ENCODE measurements at places on chromosomes 6 and 20.

GRCh38 chr6:6661684-6662083 lies 73.2 kb downstream of the LY86 start:
- no peak for DNase-seq

GRCh38 chr6:12605888-12606345 lies 110.7 kb upstream of the PHACTR1 start:
- peak; percentile 59 for DNase-seq

- DNase-seq = no peak
Observed at GRCh38 chr6:91328241-91328640, 741.4 kb upstream of the MAP3K7 start.

GRCh38 chr6:127938701-127939100 lies 37.8 kb upstream of the THEMIS start:
- peak; percentile 22 for DNase-seq

- DNase-seq = no peak
Observed at GRCh38 chr20:23227976-23228375, 122.6 kb upstream of the NXT1 start.

DNA sequence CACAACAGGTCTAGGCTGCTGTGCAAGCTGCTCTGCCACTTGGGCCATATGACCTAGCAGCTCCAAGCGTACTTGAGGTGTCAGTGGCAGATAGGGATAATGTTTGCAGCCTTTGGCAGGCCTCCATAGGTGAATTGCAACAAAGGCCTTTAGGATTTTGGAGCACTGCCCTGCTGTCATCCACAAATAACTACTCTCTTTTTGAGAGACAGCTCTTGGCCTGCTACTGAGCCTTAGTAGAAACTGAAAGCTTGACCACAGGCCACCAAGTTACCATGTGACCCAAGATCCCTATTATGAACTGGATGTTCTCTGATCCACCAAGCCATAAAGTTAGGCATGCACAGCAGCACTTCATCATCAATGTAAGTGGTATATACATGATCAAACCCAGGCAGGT lies 29.9 kb downstream of the FBXO30 start:
- no peak for DNase-seq

GRCh38 chr6:124792386-124792785 lies 169.9 kb upstream of the RNF217 start:
- DNase-seq = no peak

DNA sequence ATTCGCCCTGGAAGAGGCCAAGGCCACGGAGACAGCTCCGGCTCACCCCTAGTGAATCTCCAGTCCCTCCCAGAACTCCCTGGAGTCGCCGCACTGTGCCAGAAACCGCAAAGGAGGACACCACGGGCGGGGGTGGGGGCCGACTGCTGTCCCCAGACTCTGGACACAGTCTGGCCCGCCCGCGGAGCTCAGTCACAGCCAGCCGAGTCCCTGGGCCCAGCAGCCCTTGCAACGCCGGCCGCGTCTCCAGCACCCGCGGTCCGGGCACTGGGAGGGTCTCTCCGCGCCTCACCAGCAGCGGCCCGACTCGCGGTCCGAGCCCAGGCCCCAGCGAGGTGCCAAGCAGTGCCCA lies 518 bp downstream of the PEX6 start:
- DNase-seq = no peak

- no peak for DNase-seq
Observed at GRCh38 chr6:53035549-53036213, 29.5 kb upstream of the FBXO9 start.

DNA sequence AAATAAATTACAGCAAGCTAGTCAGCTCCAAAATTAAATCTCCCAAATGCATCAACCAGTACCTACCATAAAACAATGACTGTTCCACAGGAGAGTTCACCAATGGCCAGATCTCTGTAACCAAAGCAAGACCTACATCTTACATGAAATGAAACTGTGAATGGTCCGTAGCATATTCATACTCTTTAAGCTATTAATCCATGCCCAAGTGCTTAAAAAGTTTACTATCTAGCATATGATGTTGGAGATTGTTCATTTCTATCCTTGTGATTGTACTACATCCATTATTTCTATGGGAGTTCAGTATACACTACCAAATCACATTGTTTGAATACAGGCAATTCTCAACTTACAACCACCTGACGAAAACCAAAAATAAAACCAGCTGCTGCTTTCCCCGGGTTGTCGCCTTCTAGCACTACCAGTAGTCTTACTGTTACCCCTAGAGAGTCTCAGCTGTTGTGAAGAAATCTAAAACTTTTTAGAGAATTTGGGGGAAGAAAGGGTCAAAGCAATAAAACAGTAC lies 38.0 kb downstream of the HIVEP2 start:
- no peak for DNase-seq

GRCh38 chr20:33812152-33812849 lies 1.2 kb downstream of the CHMP4B start:
- peak; percentile 61 for DNase-seq

DNA sequence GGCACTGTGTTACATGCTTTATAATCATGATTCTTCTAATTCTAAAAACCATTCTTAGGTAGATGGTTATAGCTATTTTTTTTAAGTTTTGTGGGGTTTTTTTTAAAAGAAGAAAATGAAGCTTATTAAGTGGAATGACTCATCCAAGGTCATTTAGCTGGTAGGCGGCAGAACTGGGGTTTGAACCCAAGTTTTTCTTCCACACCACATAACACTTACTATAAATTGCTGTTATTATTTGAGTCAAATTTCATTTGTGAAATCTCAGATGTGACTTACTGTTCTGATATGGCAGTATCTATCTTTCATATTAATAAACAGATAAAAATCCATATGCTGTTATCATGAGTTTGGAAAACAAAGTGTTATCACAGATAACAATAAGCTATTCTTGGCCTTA lies 10.4 kb upstream of the COL10A1 start:
- no peak for DNase-seq

DNA sequence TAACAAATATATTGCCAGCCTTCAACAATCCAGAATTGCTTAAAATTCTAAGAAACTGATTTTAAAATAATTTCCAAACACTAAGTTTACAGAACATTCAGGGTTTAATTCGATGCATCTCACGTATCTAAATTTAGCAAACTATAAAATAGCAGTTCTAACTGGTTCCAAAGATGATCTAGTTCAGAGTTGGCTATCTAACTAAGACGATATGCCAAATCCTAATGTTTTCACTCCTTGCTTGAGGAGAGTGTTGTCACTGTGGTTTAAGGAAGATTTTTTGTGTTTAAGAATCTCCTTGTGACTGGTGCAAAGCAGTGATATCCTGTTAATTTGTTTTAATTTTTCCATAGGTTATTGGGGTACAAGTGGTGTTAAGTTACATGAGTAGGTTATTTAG lies 311.5 kb upstream of the ID4 start:
- no peak for DNase-seq

GRCh38 chr6:75098709-75099108 lies 107.1 kb downstream of the COL12A1 start:
- DNase-seq = peak; percentile 43

DNA sequence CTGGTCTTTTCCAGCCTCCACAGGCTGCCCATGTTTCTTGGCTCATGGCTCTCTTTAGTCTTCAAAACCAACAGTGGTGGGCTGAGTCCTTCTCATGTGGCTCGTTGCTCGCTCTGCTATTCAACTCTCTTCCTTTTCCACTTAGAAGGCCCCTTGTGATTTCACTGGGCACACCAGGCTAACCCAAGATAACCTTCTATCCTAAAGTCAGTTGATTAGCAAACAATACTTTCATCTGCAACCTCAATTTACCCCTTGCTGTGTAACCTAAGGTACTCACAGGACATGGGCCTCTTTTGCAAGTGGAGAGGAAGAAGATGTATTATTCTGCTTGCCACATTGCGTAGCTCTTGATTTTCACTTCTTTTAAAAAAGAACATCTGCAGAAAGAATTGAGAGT lies 79.6 kb downstream of the UTRN start:
- no peak for DNase-seq

DNA sequence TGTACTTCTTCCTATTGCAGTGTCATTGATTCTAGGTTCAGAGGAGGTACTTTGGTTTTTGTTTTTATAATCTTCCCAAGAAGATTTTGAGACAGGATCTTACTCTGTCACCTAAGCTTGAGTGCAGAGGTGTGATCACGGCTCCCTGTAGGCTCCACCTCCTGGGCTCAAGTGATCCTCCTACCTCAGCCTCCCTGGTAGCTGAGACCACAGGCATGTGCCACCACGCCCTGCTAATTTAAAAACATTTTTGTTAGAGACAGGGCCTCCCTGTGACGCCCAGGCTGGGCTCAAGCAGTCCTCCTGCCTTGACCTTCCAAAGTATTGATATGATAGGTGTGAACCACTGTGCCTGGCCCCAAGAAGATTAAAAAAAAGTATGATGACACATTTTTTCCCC lies 3.4 kb upstream of the SLC17A5 start:
- no peak for DNase-seq

GRCh38 chr20:20272686-20273085 lies 95.2 kb upstream of the INSM1 start:
- DNase-seq = no peak

- no peak for DNase-seq
Observed at GRCh38 chr6:145241721-145242120, 493.6 kb downstream of the EPM2A start.

DNA sequence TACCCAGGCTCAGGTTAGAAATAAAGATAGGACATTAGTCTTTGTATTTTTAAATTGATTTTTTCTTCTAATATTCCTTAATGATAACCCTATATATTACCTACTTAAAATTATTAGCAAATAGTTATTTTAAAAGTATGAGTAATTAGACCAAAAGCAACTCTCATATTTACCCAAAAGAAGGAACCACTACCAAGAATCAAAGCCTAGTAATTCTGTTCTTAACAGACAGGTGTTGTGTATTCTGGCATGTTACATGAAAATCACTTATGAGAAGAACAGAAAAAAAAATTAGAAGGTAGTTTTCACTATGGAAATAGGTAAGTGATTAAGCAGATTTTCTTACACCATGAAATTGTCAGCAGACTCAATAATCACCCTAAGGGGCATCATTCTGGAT lies 105.1 kb downstream of the ATG5 start:
- DNase-seq = no peak

DNA sequence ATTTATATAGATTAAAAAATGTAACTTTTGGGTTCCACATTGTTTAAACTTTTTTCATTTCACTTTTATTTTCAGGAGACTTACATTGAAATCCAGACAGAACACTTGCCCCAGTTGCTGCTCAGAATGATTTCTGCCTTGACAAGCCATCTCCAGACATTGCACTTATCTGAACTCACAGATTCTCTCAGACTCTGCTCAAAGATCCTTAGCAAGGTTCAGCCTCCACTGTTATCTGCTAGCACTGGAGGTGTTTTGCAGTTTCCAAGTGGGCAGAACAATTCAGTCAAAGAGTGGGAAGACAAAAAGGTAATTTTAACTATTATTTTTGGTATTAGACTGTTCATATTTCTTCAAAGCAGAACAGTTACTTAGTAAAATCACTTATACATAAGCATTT lies 58.0 kb downstream of the DOP1A start:
- DNase-seq = no peak

GRCh38 chr6:151353795-151354194 lies 37.6 kb downstream of the ZBTB2 start:
- no peak for DNase-seq

DNA sequence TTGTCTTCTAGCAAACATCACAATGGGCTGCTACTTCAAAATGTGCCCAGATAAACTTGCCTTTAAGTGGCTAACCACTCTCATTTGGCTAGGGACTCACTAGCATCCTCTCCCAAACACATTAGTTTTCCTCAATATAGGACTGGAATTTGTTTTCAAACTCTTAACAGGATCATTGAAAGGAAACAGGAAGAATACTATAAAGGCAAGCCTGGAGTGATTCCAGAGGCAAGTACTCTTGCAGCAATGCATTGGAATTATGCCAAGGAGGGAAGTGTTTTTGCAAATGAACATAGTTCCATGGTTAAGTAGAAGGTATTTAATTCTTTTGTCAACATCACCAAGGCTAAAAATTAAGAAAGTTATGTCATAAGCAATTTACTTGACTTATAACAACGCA lies 12.2 kb downstream of the EPHA7 start:
- no peak for DNase-seq

DNA sequence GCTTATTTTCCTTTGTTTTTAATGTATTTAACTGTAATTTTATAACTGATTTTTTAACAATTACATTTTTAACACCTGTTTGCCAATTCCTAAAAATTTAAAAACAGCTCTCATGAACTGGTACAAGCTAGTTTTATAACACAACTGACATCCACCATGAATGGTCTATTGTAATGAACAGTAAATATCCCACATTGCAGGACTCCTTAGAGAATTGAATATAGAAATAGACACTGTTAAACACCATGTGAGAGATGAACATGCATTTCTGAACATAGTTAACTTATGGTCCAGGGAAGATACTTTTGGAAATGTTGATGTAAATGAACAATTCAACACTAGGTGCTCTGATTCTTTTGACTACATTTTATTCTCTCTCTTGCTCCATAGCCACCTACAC lies 195.1 kb upstream of the GMDS start:
- DNase-seq = no peak

DNA sequence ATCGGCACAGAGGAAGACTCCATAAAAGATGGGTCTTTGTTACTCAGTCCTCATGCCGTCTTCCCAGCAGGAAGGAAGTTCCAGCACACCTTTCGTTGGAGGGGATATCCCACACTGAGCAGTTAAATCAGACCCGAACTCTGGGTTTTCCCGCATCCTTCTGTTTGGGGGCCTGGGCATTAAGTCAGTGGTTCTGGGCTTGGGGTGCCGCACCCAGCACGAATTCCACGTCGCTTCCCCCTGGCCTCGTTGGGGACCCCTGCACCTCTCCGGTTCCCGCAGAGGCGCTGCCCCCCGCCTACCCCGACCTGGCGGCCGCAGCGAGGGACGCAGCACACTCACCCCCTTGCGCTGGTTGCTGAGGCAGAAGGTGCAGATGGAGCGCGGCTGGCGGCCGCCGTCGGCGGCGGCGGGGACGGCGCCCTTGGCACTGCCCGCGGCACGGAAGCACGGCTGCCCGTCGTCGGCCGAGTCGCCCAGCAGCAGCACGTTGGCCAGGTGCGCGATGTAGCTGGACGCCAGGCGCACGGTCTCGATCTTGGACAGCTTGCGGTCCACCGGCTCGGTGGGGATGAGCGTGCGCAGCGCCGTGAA lies 641 bp downstream of the TCF15 start:
- DNase-seq = no peak

GRCh38 chr6:110054664-110055386 lies 76.7 kb downstream of the GPR6 start:
- no peak for DNase-seq

- no peak for DNase-seq
Observed at GRCh38 chr20:47733892-47734291, 51.4 kb downstream of the SULF2 start.
